ENCODE measurements at places on chromosomes 3 and 15. TPM values are rescaled to one million over a fixed set of nuclear protein-coding genes. Genes with fewer than 3 reads are reported as not detected.
A peak's percentile ranks its signal among the peaks of the same experiment; 100 is the strongest.

- peak; percentile 58 for DNase-seq
Observed at GRCh38 chr15:80060356-80061006, 1.0 kb downstream of the ZFAND6 start.

- DNase-seq = peak; percentile 89
Observed at GRCh38 chr3:122794779-122795673, at the start of gene SLC49A4. TSS of gene SLC49A4 (plus strand) at chr3:122795069. CDS start at chr3:122795193, 124 bp downstream.

DNA sequence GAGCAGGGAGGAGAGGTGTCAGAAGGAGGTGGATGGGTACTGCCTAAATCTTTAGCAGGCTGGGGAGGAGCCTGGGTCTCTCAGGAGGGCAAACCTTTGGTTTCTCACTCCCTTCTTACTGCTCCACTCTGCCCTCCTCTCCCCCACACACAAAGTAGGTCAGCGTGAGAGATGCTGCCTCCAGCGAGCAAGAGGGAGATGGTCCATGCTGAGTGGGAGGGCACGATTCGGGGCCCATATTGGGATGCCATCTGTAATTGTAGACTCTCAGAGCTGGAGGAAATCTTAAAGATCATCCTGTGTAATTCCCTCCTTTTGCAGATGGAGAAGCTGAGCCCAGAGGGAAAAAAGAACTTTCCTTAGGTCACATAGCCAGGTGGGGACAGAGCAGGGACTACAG lies 34.2 kb upstream of the SYN2 start:
- no peak for DNase-seq

GRCh38 chr15:28934645-28935044 lies 48.9 kb downstream of the APBA2 start:
- no peak for DNase-seq

- no peak for DNase-seq
Observed at GRCh38 chr3:73399106-73399505, 225.6 kb downstream of the PDZRN3 start.

- no peak for DNase-seq
Observed at GRCh38 chr3:43041517-43041916, 62.4 kb downstream of the GASK1A start.

GRCh38 chr3:189389346-189389745 lies 217.6 kb downstream of the TPRG1 start:
- no peak for DNase-seq

DNA sequence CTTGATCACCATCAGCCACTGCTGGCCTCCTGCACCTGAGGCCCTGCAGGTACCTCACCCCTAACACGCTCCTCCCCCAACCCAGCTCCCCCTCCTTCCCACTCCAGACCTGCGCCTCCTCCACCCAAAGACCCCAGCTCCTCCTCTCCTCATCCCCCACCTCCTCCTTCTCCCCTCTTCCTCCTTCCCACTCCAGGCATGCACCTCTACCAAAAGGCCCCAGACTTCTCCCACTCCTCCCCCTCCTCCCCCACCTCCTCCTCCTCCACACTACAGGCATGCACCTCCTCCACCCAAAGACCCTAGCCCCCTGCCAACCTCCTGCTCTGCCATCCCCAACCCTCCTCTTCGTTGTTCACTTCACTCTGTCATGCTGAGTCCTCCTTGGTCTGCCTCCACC lies 42.7 kb downstream of the CYP11A1 start:
- no peak for DNase-seq

- DNase-seq = no peak
Observed at GRCh38 chr3:107670986-107671385, 148.2 kb downstream of the BBX start.

- no peak for DNase-seq
Observed at GRCh38 chr3:106251160-106251892, 382.5 kb upstream of the CBLB start.

- DNase-seq = no peak
Observed at GRCh38 chr15:71444866-71445590, 329.8 kb downstream of the THSD4 start.

- DNase-seq = no peak
Observed at GRCh38 chr15:52243286-52243685, 52.1 kb upstream of the GNB5 start.

- no peak for DNase-seq
Observed at GRCh38 chr3:177034832-177035475, 162.3 kb downstream of the TBL1XR1 start.

DNA sequence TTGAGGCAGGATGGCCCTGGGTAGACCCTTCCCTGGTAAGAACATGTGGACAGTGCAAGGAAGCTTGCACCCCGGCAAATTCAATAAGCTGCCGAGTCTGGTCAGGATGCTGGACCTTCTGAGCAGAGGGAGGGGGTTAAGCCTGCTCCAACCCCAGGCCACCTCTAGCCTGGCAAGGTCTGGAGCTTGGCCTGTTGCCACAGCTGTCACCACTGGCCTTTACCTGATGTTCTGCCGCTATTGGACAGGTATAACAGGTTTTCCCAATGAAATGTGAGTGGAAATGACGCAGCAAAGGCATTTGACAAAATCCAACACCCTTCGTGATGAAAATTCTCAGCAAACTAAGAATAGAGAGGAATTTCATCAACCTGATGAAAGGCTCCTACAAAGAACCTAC lies 699 bp upstream of the MESP1 start:
- DNase-seq = no peak

DNA sequence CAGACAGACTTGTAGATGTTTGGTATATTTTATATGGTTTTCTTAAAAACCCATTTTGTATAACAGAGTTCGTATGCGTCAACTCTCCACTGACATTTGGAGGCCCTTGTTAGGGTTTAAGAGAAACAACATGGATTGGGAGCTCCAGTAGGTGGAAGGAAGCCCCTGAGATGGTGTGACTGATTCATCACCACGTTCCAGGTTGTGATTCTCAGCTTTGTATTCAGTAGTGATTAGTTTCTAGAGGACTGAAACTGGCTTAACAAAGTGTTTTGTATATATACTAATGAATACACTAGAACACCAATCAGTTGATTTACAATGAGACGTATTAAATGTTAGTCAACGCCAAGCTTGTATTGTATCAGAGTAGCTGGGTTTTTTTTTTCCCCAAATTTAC lies 33.9 kb downstream of the SNRK start:
- DNase-seq = no peak

The EFHB gene
- total RNA-seq = not detected

The SCAPER gene
- total RNA-seq = 8.9 TPM

The FETUB gene
- not detected for total RNA-seq

The FMN1 gene
- 0.09 TPM for total RNA-seq

The STRA6 gene
- total RNA-seq = not detected

The CCDC14 gene
- 19.5 TPM for total RNA-seq

The LRTM1 gene
- not detected for total RNA-seq

The GRK7 gene
- total RNA-seq = not detected
